Activated CD4-positive, alpha-beta T cell treated with anti-CD3 and anti-CD28 coated beads, Interleukin-2, amount 50 U/mL, for 16 hours (primary cell): ENCODE measurements at places on chromosomes 5 and 9.

GRCh38 chr9:77475641-77476473 lies 172.3 kb downstream of the GNA14 start:
- peak; percentile 93 for DNase-seq

GRCh38 chr5:151953833-151954232 lies 29.2 kb upstream of the GLRA1 start:
- no peak for DNase-seq

- DNase-seq = no peak
Observed at GRCh38 chr5:52491071-52491787, 296.5 kb upstream of the ITGA1 start.

DNA sequence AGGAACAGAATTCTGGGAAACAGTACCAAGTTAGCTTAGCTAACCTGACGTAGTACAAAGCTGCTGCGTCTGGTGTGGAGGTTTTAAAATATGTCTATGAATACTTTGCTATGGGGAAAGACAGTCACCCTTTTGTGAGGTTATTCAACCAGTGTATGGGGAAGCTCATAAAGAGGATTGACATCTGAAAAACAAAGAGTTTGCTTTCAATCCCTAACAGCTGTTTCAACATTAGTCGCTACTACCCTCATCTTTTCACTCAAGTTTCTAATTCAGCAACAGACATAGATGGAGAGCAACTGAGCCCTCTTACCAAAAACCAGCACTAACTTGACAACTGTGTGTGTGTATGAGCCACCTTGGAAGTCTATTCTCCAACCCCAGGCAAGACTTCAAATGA lies 7.8 kb upstream of the MSANTD3 start:
- DNase-seq = no peak

- DNase-seq = no peak
Observed at GRCh38 chr9:112939418-112939817, 48.7 kb upstream of the SLC46A2 start.

DNA sequence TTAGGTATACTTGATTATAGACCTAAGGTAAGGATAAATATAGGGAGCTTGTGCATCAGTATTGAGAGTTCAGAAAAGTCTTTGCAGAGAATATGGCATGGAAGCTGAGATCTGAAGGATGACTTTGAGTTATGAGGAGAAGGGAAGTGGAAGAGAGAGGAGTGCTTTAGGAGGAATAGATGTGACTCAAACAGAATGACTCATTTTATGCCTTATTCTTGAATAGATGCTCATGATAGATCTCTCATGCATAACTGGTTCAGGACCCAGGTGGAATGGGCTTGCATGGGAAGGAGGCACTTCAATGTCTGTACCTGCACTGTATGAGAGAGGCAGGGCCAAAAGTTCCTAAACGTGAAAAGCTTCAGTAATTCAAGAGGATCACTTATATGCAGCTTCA lies 103.3 kb downstream of the CWC27 start:
- DNase-seq = no peak

DNA sequence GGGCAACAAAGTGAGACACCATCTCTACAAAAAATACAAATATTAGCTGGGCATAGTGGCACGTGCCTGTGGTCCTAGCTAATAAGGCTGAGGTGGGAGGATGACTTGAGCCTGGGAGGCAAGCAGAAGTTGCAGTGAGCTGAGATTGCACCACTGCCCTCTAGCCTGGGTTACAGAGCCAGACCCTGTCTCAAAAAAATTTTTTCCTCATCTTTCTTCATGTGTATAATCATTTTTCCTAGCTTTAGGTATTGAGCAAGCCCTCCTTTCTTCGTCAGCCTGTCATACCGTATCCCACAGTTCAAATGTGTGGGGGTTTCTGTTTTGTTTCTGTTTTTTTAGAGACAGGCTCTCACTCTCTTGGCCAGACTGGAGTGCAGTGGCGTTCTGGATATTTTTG lies 41.3 kb downstream of the EHMT1 start:
- no peak for DNase-seq

DNA sequence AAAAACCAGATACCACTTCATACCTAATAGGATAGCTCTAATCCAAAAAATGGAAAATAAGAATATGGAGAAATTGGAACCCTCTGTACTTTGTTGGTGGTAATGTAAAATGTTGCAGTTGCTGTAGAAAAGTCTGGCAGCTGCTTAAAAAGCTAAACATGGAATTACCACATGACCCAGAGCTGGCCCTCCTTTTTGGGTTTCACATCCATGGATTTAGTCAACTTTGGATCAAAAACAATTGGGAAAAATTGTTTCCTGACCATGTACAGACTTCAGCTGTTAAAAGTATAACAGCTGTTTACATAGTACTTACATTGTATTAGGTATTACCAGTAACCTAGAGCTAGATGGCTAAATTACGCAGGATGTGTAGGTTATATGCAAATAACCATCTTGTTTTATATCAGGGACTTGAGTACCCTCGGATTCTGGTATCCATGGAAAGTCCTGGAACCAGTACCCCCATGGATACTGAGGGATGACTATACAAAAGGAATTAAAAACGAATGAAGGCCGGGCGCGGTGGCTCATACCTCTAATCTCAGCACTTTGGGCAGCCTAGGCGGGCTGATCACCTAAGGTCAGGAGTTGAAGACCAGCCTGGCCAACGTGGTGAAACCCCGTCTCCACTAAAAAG lies 15.8 kb downstream of the DNAJA1 start:
- no peak for DNase-seq

DNA sequence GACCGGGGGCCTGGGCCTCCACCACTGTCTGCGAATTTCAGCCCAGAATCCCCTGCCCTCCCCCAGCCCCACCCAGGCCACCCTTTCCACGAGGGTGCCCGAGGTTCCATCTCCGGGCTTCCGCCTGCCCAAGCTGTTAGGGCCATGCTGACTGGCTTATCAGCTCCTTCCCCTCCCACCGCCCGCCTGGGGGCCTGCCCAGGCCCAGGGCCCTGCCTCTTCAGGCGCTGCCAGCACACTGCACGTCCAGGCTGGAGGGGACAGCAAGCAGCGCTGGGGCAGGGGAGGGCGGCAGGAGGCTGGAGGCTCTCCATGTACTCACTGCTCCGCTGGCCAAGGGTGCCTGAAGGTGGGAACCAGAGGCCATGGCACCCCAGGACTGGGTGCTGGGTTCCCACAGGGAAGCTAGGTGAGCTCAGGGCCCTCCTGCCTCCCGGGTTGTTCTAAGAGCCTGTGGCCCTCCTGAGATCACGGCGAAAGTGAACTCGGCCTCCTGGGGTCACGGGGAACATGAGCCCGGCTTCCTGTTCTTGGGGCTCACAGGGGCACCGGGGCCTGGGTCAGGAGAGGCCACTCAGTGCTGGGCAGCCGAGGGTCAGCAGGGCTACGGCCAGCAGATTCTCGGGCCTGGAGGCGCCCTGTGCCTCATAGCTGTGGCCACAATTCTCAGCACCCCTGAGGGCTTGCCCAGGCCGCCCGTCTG lies 57.7 kb upstream of the EGFL7 start:
- DNase-seq = no peak

DNA sequence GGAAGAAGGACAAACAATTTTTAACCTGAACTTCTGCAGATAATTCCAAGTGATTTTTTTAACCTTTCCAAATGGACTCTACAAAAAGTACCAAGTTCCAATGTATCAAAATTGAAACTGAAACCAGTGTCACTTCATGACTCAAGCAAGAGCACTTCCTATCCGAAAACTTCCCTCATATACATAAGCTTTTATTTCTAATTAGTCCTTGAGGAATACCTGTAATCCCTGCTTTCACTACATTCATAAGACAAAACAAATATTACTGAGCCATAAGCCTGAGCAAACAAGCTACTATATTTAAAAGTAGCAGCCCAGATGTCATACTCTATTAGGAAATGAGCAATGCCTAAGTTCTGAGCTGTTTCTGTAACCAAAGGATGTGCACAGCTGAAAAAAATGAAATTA lies 224.4 kb downstream of the EBF1 start:
- peak; percentile 56 for DNase-seq

- DNase-seq = no peak
Observed at GRCh38 chr9:108588246-108588645, 267.5 kb downstream of the ACTL7B start.
